ENCODE measurements at places on chromosomes 13 and 19.

GRCh38 chr19:1324806-1325567, 39.3 kb downstream of the EFNA2 start:
- peak; percentile 4 for DNase-seq

DNA sequence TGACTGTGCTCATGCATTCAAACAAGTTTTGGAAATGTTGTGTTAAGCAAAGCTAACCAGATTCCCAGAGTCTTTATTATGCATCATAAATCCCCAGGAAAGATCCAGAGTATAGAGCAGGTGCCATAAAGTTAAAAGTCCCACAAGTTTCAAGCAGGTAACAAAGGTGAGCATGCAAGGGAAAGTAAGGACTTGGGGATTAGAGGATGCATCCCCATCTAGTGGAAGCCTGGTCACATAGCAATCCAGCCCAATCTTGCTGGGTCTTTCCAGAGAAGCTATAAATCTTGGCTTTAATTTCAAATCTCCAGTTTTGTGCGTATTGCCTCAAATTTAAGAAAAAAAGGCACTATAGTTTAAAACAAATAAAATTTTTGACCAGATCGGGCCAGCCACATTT, 72.7 kb downstream of the ZNF254 start:
- DNase-seq: no peak

DNA sequence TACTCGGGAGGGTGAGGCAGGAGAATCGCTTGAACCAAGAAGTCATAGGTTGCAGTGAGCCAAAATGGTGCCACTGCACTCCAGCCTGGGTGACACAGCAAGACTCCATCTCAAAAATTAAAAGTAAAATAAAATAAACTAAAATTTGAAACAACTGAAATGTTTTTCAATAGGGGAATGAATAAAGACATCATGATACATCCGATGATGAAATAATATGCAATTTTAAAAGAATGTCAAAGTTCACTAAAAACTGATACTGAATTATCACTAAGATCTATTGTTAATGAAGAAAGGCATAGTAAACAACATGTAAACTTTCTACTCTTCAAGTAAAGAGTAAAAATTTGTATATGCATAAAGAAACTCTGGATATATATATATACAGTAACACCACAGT, 8.5 kb downstream of the CARD8 start:
- no peak for DNase-seq

- no peak for DNase-seq
These were observed 277.2 kb downstream of the NALCN start for GRCh38 chr13:101139081-101139480.

DNA sequence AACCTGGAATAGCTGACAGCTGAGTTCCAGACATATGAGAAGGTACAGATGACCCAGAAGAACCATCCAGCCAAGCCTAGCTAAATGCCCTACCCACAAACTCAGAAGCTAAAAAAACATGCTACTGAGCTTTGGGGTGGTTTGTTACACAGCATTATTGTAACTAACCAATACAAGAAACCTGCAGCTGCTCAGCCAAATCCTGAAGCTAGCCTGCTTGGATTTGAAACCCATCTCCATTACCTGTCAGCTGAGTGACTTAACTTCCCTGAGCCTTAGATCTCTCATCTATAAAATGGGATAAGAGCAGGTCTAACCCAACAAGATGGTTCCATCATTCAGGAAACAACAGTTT, 25.0 kb downstream of the TEX101 start:
- DNase-seq: no peak

DNA sequence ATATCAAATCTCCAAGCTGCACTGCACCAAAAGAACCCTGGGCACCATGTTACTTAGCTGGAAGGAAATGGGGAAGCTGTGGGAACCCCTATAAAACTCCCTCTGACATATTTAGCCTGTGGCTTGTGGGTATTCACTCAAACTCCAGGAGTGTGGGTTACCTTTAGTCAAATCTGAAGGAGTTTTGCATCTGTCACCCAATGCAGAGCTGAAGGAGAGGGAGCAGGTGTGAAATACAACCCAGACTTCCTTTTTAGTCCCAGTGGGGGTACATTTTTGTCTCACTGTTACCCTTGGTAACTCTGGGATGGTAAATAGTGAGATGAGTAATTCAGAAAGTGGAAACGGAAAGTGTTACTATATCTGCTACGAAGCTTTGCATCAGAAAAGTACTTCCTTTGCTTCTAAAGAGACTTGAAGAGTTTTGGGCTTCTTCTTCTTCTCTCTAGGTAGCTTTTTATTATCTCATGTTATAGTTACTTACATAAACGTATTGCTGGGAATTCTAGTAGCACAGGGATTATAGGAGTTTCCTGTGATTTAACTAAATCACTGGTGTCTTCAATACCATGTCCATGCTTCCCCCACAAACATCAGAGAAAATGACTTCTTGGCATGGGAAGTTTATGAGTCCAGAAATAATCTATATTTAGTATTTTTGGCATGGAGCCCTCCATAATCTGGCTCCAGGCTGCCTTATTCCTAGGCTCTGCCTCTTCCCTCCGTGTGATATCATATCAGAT, 105.9 kb downstream of the AKAP11 start:
- DNase-seq: no peak

DNA sequence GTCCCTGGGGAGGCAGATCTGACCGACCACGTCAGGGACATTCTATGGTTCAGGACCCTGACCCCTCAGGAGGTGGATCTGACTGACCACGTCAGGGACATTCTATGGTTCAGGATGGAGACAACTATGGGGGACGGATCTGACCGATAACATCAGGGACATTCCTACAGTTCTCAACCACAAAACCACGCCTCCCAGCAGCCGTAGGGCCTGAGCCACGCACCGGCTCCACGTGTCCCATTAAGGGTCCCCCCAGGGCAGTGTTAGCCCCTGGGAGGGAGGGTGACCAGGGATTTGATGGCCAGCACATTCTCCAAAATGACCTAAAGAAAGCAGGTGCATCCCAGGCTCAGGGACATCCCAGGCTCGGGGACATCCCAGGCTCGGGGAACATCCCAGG, 49.0 kb upstream of the C13orf46 start:
- no peak for DNase-seq

- no peak for DNase-seq
These were observed 687.4 kb downstream of the DIAPH3 start for GRCh38 chr13:59476366-59476765.

DNA sequence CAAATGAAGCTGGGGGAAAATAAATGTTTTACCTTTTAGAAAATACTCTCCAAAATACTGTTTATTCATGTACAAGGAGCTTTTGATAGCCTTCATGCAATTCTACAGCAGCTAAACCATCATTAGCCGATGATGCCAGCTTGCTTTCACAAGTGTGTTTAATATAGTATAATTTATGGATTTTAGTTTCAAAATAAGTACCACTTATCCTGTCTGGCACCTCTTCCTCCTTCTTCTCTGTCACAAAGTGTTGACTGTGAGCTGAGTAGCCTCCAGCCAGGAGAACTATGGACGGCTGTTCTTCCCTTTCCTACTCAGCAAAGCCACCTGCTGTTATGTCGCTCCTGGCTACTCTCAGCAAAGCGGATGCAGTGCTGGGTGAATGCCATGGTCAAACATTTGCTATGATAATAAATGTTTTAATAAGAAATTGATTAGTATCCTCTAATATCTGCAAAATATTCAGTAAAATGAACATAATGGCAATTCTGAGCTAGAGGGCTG, 238.2 kb downstream of the LIG4 start:
- no peak for DNase-seq

GRCh38 chr13:91946498-91947070, 548.2 kb downstream of the GPC5 start:
- no peak for DNase-seq

GRCh38 chr13:92028695-92029094, 630.3 kb downstream of the GPC5 start:
- DNase-seq: no peak

DNA sequence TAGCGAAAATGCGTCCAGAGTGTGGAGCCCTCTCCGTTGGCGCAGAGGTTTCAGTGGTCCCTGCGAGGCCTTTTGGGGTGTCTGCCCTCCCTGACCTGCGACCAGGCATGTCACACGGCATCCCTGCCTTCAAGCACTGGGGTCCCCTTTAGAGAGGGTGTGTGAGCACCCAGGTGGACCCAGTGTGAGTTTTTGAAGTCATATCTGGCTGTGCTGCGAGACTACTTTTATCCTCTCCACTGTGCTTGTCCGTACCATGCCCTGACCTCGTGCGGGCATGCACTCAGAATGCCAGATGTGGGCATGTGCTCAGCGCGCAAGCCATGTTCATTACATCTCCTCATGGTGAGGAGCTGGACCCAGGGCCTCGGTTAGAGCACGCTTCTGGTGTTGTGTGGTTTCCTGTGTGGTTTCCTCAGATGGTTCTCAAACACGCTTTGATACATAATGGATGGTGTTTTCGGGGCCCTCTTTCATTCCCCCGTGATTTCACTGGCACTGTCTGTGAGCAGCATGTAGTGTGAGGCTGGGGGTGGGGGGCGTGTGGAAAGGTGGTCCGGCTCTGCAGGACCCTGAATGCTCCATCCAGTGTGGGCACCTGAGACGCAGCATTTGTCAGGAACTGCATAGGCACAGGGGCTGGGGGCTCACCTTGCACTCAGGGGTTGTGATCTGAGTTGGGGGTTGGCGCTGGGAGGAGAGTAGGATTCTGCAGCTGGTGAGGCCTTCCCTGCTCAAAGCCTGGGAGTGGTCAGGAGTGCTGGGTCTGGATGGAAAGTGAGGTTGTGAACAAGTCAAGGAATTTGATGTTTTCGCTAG, 2.3 kb downstream of the TFDP1 start:
- no peak for DNase-seq

GRCh38 chr19:38185562-38185961, 38.5 kb downstream of the DPF1 start:
- no peak for DNase-seq

DNA sequence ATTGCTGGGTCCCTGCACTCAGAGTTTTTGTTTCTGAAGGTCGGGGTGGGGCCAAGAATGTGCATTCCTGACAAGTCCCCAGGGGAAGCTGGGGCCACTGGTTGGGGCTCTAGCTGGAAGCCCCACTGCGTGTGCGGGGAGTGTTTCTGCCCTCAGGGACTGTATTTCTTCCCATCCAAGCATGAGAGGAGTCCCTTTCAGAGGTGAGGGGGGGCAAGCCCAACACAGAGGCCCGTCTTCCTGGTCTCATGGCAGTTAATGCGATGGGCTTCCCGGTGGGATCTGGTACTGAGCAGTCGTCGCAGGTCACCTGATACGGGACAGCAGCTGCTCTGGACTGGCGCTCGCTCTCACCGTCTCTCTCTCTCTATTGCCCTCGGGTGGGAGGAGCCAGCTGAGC, 50.4 kb downstream of the GPR12 start:
- no peak for DNase-seq

- DNase-seq: no peak
These were observed 688.6 kb upstream of the SLITRK1 start for GRCh38 chr13:84570831-84571230.

DNA sequence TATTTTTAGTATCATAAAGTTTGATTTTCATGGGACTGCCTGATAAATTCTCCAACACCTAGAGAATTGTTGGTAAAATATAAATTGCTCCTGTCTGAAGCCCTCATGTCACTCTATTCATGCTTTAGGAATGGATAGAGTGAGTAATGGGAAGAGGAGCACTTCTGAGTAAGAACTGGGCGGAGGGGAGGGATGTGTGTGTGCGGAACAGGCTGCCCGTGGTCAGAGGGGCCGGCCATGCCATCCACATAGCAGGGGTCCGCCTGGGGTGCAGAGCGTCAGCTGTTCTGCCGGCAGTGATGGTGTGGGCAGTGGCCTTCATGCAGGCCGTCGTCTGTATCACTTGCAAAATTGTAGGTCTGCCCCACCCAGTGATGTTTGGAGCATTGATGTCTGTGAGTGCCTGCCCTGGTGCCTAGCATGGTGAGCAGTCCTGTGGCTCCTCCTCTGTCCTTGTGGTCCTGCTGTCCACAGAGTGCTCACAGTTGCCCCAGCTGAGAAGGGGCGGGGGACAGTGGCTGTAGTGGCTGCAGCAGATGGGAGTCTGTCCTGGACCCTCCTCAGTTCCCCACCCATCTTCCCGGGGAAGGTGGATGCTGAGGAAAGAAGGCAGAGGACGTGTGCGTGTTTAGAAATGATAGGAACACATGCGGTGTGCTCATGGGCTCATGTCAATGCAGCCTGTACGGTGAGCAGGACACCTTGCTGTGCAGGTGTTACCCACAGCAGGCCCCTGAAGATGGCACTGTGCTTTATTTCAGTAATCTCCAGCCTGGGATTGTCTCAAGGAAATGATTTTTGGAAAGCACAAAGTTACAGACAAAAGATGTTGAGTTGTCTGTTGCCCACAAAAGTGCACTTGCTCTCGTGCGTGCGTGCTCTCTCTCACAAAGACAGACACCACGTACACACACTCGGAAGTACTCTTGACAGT, 49.4 kb upstream of the TEX29 start:
- no peak for DNase-seq

DNA sequence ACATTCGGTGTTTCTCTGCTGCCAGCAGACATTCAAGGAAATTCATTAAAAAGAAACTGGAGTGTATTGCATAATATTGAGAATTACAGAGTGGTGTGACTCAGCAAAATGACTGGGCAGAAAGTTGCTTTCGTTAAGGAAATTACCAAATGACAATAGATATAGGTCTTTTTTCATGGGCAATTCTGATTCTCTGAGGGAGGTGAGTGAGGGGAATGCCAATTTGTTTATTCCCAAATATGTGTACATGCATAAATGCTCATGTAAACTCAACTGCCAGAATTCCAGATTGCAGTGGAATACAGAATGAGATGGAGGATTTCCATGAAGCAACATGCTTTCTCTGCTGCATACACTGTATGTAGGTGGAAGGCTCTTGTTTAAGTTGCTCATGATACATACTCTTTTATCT, 1730.1 kb downstream of the SLITRK5 start:
- no peak for DNase-seq
